AG04450 (cell line): ENCODE measurements at places on chromosomes 1 and 21.

GRCh38 chr1:224594851-224595250, 21.3 kb upstream of the CNIH3 start:
- no peak for DNase-seq

GRCh38 chr1:64765826-64766225, 21.0 kb downstream of the RAVER2 start:
- no peak for DNase-seq

- DNase-seq: no peak
Observed at GRCh38 chr1:150796374-150796773, 11.7 kb downstream of the CTSK start.

DNA sequence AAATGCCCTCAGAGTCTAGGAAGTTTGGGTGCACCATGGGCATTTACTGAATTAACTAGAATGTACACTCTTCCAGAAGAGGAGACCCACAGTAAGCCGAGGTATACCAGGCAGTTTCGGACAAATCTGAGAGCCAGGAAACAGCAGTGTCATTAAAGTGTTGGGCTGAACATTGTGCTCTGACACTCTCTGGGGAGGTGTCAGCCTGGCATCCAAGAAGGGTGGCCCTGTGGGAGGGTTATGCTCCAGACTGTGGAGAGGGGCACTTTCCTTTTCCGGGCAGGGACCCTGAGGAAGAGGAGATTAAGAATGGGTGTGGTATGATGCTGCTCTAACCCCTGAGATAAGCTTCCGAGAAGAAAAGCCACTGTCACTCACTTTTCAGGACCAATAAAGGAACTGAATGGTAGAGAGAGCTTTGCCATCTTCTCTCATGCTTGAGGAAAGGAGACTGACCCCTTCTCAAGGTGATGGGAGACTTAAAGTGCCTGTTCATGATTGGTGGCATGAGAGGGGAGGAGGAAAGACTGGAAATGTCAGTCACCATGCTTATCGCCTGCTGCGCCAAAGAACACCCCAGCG, 98.2 kb downstream of the UCK2 start:
- no peak for DNase-seq

DNA sequence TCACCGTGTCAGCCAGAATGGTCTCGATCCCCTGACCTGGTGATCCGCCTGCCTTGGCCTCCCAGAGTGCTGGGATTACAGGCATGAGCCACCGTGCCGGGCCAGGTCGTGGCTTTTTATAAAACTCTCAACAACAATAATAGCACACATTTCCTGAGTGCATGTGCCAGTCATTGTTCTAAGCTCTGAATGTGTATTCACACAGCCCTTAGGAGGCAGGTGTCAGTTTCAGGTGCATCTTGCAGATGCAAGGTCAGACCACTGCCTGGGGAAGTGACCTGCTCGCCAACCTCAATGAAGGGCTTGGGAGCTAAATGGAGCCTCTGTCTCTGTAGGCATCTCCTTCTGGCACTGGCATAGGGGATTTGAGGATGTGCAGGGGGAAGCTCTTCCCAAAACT, 1.6 kb upstream of the LEFTY2 start:
- DNase-seq: no peak

DNA sequence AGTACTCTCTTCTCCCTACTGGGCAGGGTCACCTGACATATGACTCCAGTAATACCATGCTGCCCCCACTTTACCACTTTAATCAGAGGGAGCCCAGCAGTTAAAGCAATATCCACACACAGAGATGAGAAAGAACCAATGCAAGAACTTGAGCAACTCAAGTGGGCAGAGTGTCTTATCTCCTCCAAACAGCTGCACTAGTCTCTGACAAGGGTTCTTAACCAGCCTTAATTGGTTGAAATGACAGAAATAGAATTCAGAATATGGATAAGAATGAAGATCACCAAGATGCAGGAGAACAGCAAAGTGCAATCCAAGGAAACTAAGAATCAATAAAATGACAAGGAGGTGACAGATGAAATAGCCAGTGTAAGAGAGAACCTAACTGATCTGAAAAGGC, 91.0 kb downstream of the KCNT2 start:
- no peak for DNase-seq

GRCh38 chr1:243980471-243980870, 70.6 kb upstream of the ZBTB18 start:
- no peak for DNase-seq

DNA sequence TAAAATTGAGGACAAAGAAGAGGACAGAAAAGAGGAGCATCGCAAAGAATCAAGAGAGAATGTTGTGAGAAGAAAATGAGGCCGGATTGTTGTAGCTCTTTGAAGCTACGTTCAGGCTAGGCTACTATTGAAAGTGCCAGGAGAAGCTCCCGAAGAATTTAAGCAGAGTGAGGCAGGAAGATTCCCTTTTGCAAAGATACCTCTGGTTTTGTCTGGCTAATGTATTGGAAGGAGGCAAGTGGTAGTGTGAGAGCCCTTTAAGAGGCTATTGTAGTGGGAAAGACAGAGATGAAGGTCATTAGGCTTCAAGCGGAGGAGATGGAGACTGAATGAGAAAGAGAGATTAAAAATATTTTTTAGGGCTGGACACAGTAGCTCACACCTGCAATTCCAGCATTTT, 476.9 kb upstream of the ADGRL2 start:
- DNase-seq: no peak

DNA sequence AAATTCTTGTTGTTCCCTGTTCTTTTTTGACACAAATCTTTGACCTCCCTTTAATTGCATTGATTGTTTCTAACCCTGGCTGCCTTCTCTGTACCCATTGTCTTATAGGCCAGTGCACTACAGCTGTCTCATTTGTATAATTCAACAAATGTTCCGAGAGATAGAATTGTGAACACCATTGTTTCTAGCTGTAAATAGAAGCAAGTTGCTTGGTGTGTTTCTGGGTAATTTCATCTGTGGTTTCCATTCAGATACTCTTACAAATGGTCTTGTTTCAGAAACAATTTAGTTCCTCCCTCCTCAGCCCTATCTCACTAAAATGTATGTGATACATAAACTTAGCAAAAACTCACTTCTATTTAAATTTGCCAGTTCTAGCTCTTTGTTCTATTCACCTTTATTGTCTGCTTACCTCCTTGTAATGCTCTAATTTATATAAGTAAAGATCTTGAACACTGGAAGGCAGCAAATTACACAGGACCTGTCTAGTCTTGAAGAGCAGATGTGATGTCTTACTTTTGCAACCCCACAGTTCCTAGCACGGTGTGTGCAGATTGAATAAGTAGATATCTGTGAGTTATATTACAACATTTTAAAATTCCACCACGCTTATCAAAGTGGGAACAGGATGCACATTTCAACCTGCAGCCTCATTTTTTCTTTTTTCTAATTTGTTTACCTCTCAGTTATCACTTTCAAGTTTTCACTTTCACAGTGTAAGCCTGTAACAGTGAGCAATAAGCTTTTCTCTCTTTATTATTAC, 515.6 kb upstream of the ZP4 start:
- no peak for DNase-seq

DNA sequence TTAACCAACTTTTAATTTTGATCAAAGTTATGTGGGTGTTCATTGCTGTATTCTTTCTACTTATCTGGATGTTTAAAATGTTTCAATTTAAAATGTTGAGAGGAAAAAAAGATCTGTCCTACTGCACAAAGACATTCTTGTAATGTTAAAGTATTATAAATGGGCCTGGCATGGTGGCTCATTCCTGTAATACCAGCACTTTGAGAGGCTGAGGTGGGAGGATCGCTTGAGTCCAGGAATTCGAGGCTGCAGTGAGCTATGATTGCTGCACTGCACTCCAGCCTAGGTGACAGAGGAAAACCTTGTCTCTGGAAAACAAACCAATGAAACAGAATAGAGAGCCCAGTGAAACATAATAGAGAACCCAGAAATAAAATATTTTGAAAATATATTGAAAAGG, 65.5 kb upstream of the LRRC8B start:
- DNase-seq: no peak

DNA sequence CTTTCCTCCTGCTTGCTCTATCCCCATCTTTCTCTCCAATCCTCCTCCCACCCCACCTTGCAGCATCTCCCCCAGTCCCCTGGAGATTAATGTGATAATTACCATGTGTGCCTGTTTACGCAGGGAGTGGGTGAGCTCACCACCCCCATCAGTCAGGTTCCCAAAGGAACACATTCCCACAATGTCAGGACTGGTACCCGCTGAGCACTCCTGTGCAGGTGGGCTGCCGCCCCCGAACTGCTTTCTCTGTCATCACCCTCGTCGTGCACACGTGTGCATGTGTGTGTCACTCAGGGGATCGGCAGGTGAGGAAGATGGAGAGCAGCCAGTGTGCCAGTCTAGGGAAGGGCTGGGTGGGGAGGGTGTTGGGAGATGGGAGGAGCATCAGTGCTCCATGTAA, 163.4 kb downstream of the CACNA1E start:
- no peak for DNase-seq

DNA sequence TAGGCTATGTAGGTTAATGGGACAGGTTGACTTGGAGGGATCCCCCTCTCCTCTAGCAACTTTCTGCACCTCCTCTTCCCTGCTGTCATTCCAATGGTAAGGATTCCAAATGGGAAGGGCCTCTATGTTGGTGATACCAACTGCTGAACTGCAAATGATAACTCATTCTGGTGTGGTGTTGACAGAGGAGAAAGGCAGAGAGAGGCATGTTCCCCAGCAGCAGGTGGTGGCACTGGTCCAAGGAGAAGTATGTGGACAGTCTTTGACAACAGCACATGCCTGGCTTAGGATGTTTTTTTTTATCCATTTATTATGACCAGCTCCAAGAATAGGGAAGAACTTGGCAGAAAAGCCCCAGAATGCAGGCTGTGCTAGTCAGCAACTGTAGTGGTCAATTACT, 19.6 kb upstream of the SPAG17 start:
- DNase-seq: no peak

GRCh38 chr1:12177156-12177998, 10.6 kb downstream of the TNFRSF1B start:
- DNase-seq: no peak

DNA sequence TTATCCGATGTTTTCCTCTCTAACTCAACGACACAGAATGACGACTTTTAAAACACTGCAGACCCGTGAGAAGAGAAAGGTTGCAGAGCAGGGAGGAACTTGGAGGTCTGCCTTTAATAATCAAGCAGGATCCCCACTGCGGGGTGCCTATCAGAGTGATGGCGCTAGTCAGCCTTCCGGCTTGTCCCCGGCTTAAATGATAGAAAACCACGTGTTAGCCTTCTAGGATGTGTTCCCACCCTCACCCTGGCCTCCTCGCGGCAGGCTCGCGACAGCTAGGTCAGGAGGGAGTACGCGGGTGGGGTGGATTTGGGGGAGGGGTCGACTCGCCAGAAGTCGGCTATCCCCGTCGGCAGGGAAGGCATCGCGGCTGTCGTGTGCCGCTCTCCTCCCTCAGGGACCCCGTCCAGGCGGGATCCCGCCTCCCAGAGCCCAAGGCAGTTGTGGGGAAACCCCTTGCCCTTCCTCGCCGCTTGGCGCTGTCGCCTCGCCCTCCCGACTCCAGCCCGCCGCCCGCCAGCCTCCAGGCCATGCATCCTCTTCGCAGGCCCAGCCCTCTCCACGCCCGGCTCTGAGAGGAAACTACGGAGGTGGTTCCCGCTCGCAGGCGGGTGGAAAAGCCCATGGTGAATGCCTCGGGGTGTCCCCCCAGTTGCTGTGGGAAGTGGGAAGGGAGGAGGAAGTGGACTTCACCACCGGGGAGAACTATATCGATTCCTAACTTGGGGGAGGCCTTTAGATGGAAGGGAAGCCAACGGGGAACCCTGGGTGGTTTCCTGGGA, 1.1 kb upstream of the SMG7 start:
- peak; percentile 24 for DNase-seq

- DNase-seq: no peak
Observed at GRCh38 chr1:203276916-203277545, 28.3 kb upstream of the BTG2 start.

- DNase-seq: no peak
Observed at GRCh38 chr1:232166942-232167341, 463.0 kb downstream of the SIPA1L2 start.

GRCh38 chr1:48245106-48245505, 22.6 kb downstream of the SLC5A9 start:
- no peak for DNase-seq

DNA sequence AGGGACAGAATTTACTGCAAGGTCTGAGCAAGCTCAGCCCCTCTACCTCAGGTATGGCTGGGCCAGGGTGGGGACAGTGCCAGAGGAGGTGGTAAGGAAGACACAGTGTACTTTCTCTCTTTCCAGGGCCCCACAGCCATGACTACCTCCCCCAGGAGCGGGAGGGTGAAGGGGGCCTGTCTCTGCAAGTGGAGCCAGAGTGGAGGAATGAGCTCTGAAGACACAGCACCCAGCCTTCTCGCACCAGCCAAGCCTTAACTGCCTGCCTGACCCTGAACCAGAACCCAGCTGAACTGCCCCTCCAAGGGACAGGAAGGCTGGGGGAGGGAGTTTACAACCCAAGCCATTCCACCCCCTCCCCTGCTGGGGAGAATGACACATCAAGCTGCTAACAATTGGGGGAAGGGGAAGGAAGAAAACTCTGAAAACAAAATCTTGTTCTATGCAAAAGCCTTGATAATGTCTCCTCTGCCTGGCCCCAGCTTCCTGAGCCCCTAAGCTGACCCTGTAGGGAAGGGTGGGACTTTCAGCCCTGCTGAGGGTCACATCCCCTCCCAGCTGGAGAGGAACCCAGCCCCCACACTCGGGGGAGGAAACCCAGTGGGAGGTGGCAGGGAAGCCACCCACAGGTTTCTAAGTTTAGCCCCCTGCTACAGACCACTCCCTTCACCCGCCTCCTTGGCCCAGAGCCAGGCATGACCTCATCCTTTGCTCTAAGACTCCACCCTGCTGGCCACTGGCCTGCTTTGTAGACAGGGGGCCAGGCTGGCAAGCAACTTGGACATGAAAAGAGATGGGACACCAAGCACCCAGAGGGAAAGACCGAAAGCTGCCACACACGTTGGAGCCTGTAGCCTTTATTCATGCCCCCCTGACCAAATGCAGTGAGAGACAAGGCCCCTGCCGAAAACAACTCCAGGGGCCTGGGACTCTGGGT, 6.4 kb downstream of the RHOC start:
- DNase-seq: peak; percentile 89

GRCh38 chr1:187465441-187465840, 636.7 kb downstream of the PLA2G4A start:
- no peak for DNase-seq

DNA sequence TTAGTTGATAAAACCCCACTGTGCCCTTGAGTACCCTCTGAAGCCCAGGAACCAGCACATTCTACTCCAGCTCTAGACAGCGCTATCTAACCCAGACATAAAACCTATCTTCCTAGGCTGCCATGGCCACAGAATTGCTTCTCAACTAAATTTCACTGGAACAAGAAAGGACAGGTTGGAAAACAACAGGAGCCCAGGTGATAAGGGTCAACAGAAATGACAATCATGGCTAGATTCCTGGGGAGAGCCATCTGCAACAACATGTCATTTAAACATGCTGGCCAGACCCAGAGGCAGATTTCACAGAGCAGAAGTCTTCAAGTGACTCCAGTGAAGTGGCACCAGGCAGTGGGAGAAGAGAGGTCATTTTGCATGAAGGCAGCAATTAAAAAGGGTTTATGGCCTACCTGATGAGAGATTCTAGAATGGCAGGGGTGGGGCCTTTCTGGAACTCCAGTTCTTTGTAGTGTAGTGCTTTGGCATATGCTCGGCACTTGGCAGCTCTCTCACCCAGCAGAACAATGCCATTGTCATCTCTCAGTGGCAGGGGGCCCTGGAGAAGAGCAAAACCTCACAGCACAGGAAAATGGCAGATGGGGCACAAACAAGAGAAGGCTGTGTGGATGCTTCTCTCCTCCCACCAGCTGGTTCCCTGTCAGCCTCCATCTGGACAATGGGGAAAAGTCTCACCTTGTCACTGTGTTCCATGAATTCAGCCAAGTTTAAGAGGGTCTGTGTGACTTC, 9.9 kb downstream of the ANGPTL7 start:
- DNase-seq: no peak

- no peak for DNase-seq
Observed at GRCh38 chr1:116368241-116368640, 4.8 kb upstream of the ATP1A1 start.
